ENCODE measurements at places on chromosomes 12 and 14.

DNA sequence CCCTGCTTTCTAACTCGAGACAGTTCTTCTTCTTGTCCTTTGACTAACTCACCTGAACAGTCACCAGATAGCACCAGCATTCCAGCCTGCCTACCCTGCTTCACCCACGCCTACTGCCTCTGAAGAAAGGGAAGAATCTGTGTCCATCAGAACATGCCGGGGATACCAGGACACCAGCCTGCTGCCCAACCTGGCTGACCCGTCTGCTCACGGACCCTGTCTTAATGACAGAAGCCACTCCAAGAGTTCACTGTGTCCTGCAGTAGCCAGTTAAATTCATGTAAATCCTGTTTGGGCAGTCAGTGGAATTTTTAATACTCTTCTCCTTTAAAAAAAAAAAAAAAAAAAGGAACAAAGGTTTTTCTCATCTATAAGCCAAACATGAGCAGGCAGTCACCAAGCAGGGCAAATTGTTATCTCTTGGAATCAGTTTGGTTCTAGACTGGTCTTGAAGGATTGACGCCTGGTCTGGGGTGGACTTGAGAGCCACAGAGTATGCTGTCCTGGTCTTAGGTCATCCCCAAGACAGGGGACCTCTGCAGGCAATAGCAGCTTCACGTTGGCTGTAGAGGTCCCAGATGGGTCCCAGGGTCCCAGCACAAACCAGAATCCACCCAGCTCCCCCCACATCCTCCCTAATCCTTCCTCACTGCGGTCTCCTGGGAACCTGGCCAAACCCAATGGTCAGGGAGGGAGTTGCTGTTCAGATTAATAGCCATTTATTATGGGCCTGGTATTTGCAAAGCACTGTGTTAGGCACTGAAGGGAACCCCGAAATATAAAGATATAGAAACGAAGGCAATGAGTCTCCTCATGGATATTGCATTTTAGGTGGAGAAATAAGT, 181.1 kb upstream of the HIF1A start:
- DNase-seq = no peak

DNA sequence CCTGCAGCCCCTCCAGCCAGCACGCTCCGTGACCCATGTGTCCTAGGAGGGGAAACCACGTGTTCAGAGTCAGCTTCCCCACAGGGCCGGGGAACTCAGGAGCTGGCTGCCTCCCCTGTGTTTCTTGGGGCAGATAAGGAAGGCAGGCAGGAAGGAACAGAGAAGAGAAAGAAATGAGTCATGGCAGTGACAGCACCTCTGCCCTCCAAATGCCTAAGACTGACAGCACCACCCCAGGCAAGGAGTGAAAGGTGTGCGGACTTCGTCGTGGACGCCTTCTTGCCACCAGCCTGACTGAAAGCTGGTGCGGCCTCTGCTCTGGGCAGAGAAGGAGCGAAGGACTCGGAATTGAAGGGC, 167.0 kb upstream of the FKBP4 start:
- no peak for DNase-seq

- DNase-seq = no peak
Observed at GRCh38 chr12:45613296-45613695, 116.2 kb upstream of the ARID2 start.

DNA sequence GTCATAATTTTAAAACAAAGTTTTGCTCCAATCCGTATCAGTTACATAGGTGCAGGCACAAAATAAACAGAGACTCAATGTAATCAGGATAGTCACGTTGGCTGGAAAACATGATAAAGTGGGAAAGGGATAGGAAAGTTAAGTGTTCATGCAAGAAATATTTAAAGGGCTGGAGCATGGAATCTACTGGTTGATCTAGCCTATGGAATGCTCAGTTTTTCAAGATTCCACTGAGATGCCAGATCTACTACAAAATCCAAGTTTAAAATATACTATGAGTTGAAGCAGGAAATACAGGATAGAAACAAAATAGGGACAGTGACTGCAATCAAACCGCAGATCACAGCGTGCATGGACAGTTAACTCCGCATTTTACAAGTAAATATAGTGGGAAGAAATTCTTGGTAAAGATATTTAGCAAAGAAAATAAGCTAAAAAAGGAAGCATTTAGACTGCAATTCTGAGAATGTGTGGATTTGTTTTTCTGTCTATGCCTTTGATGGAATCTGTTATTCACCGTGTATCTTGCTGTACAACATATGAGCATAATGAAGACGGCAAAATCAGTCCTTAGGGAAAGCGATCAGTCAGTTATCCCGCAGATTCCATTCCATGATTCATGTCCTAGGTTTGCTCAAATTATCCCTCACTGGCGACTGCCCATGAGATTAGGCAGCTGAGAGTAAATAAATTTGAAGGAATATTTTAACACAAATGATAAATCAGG, 1044.3 kb downstream of the FLRT2 start:
- DNase-seq = no peak

DNA sequence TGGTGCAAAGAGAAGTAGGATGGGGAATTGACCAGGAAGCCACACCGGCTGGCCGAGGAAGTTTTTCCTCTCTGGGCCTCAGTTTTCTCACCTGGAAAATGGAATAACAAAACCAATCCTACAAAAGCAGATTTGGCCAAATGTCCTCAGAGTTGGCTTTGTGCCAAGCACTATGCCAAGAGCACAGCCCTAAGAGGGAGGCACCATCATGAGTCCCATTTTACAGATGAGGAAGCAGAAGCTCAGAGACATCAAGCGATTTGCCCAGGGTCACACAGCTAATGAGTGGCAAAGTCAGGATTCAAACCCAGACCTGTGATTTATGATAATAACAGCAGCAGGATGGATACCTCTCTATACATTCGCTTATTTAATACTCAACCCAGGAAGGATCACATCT, 27.3 kb downstream of the RASAL1 start:
- DNase-seq = no peak

DNA sequence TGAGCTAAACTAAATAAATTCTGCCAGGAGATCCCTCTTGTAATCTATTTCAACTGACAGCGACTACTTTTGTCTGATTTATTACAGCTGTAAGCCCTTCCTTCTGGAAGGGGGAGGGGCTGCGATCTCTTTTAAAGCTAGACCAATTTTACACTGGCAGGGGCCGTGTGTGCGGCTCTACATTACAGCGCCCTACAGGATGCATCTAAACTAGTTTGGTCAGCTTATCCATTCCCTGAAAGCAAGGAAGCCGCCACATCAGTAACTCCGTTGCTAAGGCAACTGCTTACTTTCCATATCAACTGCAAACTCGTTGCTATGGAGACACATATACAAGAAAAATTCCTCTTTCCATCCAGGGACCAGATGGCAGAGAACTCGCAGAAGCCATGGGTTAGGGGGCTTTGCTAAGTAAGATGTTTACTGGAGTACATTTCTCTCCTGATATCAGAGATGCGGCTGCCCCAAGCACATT, 17.4 kb downstream of the FOXN3 start:
- peak; percentile 85 for DNase-seq

DNA sequence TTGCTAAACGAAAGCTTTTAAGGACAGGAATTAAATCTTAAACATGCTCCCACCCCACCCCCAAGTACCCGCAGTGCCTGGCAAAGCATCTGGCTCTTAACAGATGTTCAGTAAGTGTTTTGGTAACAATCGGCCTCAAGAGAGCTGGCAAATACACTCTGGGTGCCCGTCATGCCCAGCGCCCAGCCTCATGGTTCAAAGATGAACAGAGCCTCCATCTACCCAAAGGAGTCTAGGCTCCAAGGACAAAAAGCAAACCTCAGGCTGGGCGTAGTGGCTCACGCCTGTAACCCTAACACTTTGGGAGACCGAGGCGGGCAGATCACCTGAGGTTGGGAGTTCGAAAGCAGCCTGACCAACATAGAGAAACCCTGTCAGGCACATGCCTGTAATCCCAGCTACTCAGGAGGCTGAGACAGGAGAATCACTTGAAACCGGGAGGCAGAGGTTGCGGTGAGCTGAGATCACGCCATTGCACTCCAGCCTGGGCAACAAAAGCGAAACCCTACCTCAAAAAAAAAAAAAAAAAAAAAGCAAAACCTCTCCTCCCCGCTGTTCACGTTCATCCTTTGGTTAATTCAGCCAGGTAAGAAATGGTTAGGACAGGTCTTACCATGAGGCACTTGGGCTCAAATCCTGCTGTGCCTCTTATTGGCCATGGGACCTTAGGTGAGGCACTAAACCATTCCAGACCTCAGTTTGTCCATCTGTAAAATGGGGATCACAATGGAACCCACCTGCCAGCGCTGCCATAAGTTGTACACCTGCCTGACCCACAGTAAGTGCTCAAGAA, 151.3 kb downstream of the BCL11B start:
- DNase-seq = no peak

- no peak for DNase-seq
Observed at GRCh38 chr14:32336702-32337101, 7.6 kb downstream of the AKAP6 start.

- no peak for DNase-seq
Observed at GRCh38 chr14:62130441-62130840, 368.2 kb downstream of the SNAPC1 start.

DNA sequence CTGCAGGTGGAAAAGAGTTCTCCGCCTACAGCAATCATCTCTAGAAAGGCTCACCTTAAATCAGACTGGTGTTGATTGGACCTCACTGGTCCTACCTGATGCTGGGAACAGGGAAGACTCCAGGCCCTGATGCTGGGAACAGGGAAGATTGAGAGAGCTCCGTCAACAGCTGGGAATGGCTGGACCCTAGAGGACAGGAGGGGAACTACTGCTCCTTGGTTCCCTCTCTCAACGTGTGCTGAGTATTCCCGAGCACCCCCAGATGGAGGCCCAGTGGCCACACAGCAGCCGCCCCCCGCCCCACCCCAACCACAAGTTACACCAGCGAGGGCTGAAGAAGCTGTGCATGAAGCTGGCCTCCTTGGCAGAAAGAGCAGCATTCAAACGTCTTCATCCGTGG, 240.3 kb downstream of the SLC15A4 start:
- no peak for DNase-seq

DNA sequence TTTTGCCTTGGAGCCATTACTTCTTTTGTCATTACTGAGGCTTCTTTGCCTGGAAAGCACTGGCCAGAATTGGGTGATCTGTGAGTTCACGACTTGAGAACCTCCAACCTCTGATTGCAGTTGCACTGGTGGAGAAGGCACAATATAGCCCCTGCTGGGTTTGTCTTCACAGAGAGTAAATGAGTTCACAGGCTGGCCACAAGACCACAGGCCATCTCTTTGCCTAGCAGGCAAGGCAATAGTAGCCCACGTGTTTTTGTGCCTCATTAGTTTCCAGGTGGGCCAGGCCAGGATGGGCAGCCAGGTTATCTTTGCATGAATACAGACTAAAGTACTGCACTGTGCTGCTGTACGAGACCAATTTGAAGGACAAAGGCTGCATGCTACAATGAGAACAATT, 468.8 kb downstream of the NRXN3 start:
- DNase-seq = no peak

DNA sequence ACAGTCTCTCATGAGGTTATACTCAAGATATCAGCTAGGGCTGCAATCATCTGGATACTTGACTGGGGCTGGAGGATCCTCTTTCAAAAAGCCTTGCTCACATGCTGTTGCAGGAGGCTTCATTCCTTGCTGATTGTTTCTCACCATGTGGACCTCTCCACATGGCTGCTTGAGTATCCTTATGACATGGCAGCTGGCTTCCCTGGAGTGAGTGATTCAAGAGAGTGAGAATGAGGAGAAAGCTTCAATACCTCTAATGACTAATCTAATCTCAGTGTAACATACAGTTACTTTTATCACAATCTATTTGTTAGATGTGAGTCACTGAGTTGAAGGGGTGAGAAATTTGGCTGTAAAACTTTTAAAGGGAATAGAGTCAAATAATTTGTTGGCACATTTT, 14.4 kb upstream of the SDR39U1 start:
- DNase-seq = no peak

GRCh38 chr14:93984070-93984469, 7.7 kb upstream of the ASB2 start:
- DNase-seq = no peak

GRCh38 chr14:86462193-86462753, 932.3 kb downstream of the FLRT2 start:
- no peak for DNase-seq

DNA sequence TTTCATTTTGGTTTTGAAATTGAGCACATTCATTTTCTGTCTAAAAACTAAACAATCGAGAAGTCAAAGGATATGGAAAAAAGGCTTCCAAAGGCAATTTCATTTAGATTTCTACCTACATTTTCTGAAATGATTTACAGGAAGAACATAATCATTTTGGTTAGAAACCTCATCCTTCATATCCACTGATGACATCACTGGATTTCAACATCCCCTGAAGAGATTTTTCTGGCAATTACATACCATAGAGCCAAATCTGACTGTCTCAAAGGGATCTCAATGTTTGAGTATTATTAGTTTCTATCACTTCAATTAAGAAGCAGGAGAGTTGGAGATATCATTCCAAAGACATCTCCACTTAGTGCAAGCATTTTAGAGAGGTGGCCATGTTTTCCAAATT, 137.8 kb downstream of the TTC7B start:
- DNase-seq = no peak

- no peak for DNase-seq
Observed at GRCh38 chr14:56894591-56894991, 84.3 kb upstream of the OTX2 start.

DNA sequence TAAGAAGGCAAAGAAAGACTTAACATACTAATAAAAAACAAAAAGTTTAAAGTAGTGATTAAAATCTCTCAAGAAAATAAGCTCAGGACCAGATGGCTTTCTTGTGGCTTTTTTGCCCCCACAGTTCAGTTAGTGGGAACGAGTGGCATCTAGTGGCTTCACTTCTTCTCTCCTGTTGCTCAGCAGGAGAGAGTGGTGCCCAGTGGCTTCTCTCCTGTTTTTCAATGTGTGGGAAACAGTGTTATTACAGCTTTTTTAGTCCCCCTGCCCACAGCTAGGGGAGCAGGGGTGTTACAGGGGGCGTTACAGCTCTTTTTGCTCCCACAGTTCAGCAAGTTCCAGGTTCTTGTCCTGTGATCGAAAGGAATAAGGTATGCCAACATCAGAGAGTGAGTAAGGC, 135.2 kb downstream of the RERGL start:
- DNase-seq = no peak

- DNase-seq = no peak
Observed at GRCh38 chr14:80618751-80619329, 322.7 kb downstream of the CEP128 start.

GRCh38 chr14:90487031-90487430, 90.2 kb downstream of the CALM1 start:
- DNase-seq = peak; percentile 26

Data from NCI-H1417 treated with DMSO at 0.1 percent for 48 hours (cell line).